ENCODE measurements at places on chromosomes 2 and 18.
A peak's percentile ranks its signal among the peaks of the same experiment; 100 is the strongest.

DNA sequence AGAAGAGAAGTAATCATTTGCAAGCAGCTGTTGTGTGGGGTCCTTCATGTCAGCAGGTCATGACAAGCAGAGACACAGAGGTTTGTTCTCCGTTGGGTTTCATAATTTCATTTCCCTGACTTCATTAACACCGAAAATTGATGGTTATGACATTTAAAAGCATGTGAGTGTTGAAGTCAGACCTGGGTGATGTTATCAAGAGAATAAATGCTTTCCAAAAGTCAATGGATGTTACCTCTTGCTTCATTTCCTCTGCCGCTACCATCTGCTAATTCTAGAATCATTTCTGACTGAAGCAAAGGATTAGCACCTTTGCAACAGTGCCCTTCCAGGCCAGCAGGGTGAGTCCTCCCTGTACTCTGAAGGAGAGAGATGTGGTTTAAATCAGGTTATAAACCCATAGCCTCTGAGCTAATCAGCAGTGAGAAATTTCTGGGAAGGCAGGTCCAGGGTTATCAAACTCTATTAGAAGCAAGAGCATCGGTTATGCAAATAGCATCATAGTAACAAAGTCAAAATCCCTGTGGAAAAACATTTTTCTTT is 446.2 kb downstream of the PIK3C3 start:
- DNase-seq = no peak

DNA sequence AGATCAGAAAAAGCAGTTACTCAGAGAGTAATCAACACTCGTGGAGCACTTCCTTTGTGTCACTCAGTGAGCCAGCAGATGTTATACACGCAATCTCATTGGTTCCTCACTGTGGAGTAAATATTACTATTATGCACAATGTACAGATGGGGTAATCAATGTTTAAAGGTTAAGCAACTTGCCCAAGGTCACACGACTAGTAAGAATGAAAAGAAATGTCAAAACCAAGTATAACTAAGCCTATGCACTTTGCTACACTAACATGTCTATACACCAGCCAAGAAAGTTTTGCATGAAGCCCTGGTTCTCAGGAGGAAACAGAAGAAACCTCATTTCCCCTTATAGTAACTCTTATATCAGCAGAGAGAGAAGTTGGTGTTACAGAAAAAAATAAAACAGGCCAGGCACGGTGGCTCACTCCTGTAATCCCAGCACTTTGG is 5.4 kb downstream of the METTL21A start:
- no peak for DNase-seq

- DNase-seq = no peak
Observed at GRCh38 chr2:96520697-96521096, 15.5 kb upstream of the NEURL3 start.

DNA sequence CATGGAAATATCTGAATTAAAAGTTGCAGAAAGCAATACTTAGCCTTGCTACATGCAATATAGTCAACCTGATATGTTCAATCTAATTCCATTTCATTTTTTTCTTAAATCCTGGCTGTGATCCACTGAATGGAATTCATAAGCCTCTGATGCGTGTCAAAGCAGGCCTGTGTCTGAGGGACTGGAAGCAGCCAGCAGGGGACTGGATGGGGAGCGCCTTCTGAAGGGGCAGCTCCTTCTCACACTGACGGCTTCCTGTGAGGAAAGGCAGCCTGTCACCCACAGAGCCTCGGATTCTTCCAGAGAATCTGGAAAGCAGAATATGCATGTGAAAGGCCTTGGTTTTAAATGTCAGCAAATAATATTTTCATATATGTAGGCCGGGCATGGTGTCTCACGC is 73.5 kb downstream of the KCNF1 start:
- no peak for DNase-seq

GRCh38 chr2:119126650-119127049 is 31.9 kb downstream of the C1QL2 start:
- DNase-seq = peak; percentile 66

DNA sequence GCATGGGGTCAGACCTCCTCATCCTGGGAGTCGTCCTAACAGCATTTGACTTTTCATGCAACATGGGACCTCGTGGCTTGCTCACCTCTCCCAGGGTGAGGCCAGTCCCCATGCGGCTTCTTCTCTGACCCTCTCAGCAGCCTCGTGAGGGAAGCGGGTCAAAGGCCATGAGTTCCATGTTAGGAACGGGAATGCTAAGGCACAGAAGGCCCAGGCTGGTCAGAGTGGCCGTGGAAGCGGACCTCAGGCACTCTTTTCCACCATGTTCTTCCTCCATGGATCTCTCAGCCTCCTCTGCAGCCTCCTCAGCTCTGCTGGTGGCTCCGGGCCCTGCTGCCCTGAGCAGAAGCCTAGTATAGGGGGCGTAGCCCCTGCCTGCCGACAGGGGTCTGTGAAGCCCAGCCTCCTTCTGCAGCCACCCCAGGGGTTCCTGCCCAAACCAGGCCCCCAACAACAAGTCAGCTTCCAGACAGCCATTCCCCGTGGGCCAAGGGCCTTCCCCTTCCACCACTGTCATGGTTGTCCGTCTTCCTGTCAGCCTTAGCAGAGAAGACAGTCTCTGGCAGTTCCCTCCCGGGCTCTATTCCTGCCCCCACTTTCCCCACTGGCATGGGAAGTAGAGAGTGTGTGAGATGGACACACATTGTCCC is 60.0 kb upstream of the OTOF start:
- no peak for DNase-seq

DNA sequence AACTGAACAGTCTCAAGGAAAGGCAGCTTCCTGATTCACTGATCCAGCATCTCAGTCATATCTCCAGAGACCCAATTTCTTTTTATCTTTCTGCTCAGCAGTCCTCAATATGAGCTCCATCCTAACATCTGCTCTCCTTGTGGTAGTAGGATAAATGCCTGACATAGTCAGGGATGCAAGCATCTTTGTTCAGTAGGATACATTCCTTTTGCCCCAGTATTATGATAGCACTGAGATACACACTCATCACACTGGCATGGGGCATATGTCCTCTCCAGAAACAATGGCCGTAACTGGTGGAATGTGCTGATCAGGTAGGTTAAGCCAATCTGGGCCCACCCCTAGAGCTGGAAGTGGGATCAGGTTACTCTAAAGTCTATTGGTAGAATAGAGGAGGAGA is 207.2 kb downstream of the ETAA1 start:
- no peak for DNase-seq

- DNase-seq = peak; percentile 2
Observed at GRCh38 chr18:4433717-4434116, 21.4 kb downstream of the DLGAP1 start.

GRCh38 chr2:64325477-64325851 is 128.5 kb upstream of the LGALSL start:
- DNase-seq = no peak

GRCh38 chr2:234655706-234656105 is 158.8 kb upstream of the ARL4C start:
- no peak for DNase-seq

GRCh38 chr2:199111458-199111857 is 346.3 kb downstream of the SATB2 start:
- no peak for DNase-seq

- DNase-seq = no peak
Observed at GRCh38 chr18:40437517-40437916, 1517.5 kb upstream of the PIK3C3 start.

GRCh38 chr2:129888461-129888860 is 91.0 kb upstream of the RAB6C start:
- no peak for DNase-seq

DNA sequence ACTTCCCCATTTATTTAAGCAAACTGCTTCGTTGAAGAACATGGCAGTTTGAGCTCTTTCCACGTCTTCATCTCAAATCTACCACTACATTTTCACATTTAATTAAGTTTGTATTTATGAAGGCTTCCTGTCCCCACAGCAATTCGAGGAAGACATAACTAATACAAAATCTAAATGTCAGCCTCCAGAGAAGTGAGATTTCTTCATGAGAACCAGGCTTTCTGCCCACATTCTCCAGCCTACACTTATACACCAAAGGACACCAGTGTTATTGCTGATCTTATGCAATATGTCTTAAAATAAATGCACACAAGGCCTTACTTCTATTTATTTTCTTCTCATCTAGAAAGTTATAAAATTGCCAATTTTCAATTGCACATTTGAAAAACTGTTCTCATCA is 1209.3 kb upstream of the FAM98A start:
- DNase-seq = no peak

- no peak for DNase-seq
Observed at GRCh38 chr2:176206682-176207081, 18.2 kb downstream of the HOXD1 start.

- no peak for DNase-seq
Observed at GRCh38 chr2:78811955-78812610, 213.4 kb upstream of the REG3G start.

DNA sequence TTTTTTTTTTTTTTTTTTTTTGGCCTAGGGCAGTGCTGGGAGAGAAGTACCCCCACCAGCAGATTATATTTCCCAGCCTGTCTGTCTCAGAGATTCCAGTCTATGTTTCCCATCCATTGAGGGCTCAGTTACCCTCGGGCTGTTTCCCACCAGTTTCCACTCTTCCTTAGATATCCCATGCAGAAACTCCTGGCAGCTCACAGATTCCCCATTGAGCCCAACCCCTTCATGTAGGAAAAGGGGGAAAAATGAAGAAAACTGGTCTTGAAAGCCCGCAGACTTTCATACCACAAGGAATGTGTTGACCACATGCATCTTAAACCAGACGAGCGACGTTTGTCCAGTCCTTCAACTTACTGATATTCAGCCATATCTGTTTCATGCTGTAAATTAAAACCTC is 15.2 kb downstream of the ASXL3 start:
- no peak for DNase-seq

- no peak for DNase-seq
Observed at GRCh38 chr2:30627151-30627550, 180.1 kb downstream of the CAPN13 start.

GRCh38 chr18:67845035-67845434 is 328.5 kb upstream of the DSEL start:
- DNase-seq = peak; percentile 24

DNA sequence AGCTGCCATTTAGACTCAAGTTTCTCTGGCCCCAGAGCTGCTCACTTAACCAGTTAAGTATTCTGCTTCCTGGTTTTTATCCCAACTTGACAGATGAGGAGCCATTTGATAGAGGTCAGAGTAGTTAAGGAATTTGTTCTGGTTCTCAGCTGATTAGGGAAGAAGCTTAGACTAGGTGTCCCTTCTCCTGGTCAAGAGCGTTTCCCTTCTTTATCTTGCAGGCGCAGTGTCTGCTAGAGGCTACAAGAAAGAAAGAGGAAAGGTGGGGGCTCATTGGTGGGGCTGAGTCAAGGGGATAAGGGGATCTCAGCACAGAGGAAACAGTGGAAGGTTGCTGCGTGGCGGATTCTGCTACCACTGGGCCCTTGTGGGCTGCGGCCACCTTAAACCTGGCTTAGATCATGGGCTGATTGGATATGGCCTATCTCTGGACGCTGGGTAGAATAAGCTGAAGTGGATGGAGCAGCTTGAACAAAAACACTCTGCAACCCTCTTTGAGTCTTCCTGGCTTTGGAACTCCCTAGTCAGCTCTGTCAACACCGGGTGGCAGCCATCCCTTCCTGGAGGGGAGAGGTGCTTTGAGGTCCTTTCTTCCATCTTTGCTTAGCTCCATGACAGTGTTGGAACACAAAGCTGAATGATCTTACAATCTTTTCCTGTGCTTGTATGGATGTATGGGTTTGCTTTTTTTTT is 70.8 kb downstream of the QPCT start:
- DNase-seq = peak; percentile 28

GRCh38 chr2:84458551-84459017 is 496 bp downstream of the SUCLG1 start:
- DNase-seq = peak; percentile 17

DNA sequence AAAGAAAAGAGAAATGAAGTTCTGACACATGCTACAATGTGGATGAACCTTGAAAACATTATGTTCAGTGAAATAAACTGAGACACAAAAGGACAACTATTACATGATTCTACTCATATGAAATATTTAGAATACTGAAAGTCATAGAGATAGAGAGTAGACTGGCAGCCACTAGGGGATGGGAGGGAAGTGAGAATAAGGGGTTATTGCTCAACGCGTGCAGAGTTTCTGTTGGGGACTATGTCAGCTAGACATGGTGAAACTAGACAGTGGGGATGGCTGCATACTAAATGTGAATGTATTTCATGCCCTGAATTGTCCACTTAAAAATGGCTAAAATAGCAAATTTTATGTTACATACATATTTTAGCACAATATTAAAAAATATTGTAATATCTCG is 108.7 kb upstream of the ATL2 start:
- DNase-seq = no peak

DNA sequence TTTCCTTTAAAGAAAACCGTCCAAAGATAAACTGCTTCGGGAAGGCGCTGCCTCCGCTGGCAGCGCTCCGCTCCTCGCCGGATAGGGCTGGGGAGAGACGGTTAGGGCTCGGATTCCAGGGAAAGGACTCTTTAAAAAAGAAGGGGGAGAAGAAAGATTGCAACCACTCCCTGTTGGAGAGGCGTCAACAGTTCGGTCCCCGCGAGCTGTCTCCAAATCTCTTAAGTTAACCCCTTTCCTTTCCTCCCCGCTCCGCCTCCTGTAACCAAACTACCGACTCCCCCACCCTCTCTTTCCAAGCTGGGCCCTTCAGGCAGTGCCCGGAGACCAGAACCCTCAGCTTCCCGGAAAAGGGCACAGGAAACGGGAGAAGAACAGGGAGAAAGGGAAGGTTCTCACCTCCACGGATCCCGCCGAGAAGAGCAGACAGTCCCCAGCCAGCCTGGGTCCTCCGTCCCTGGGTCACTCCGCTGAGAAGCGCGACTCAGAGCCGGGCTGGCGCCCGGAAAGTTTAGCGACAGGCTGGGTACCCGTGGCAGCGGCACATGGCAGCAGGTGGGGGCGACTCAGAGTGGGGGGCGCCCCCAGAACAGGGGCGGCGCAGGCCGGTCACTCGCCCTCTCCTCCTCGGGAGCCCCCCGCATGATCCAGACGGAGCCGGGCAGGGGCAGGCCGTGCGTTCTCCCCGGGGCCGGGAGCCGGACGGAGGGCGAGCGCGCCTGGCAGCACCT is 675 bp downstream of the FZD5 start:
- peak; percentile 52 for DNase-seq

GRCh38 chr18:79459946-79460480 is 64.3 kb downstream of the NFATC1 start:
- no peak for DNase-seq

- no peak for DNase-seq
Observed at GRCh38 chr2:191202209-191202721, 42.9 kb upstream of the MYO1B start.

GRCh38 chr2:204539019-204539385 is 6.3 kb upstream of the PARD3B start:
- no peak for DNase-seq

GRCh38 chr2:101466426-101466825 is 8.5 kb downstream of the RFX8 start:
- no peak for DNase-seq

- DNase-seq = no peak
Observed at GRCh38 chr2:11132036-11132671, 23.1 kb upstream of the SLC66A3 start.

GRCh38 chr18:67731851-67732250 is 215.3 kb upstream of the DSEL start:
- DNase-seq = no peak

GRCh38 chr2:109348671-109349502 is 219.9 kb downstream of the SH3RF3 start:
- no peak for DNase-seq
